Esophagus squamous epithelium (tissue), 5 donors: ENCODE measurements at places on chromosomes 4 and X. TPM values are rescaled to one million over a fixed set of nuclear protein-coding genes. Genes with fewer than 3 reads are reported as not detected.

The HSD17B10 gene
- total RNA-seq: 81.6 TPM

DNA sequence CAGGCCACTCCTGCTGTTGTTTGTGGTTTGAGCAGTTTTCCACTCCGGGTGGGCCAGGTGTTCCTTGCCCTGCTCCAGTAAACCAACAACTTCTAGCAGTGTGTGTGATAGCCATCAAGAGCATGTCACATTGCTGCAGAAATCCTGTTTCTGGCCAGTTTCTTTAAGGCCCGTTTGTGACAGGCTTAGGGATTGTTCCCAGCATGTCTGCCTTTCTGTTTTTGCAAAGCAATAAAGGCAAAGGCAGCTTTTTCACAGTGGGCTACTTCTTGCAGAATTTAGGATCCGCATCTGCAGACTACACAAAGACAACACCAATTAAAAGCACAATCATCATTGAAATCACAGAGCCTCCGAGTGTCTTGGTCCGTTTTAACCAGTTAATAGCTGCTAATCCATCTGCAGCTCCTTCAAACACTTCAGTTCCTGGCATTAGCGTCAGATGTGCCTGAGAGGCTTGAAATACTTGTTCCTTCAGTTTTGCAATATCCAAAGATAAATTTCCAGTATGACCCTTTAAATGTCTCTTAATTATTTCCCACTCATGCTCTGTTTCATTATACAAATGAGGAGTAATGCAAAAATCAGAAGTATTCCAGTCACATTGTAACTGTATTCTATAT lies 65.1 kb downstream of the ADAM29 start:
- no peaks in the 10 kb centered on the region for H3K36me3 ChIP-seq
- H3K4me3 ChIP-seq: no peak overlapping the region
- no peak for DNase-seq
- no peaks in the 10 kb centered on the region for H3K27me3 ChIP-seq

DNA sequence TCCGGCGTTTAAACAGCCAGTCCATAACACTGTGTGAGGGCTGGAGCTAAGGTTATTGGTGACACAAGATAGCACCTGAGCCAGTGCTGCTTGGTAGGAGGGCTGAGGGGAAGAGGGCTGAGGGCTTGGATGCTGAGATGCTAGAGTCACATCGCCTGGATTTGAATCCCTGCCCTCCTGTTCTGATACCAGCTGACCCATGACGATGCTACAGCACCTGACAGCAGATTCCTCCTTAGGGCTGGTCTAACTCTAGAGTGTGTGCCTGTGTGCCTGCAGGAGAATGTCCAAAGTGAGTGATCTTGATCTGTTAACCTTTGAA lies 102.5 kb downstream of the PTTG2 start:
- DNase-seq: no peak
- no peaks in the 10 kb centered on the region for H3K27me3 ChIP-seq
- H3K27ac ChIP-seq: peak overlapping the region; percentile 65
- H3K4me1 ChIP-seq: peaks cover 10% of the 10 kb centered on the region
- peaks cover 26% of the 10 kb centered on the region for H3K36me3 ChIP-seq

DNA sequence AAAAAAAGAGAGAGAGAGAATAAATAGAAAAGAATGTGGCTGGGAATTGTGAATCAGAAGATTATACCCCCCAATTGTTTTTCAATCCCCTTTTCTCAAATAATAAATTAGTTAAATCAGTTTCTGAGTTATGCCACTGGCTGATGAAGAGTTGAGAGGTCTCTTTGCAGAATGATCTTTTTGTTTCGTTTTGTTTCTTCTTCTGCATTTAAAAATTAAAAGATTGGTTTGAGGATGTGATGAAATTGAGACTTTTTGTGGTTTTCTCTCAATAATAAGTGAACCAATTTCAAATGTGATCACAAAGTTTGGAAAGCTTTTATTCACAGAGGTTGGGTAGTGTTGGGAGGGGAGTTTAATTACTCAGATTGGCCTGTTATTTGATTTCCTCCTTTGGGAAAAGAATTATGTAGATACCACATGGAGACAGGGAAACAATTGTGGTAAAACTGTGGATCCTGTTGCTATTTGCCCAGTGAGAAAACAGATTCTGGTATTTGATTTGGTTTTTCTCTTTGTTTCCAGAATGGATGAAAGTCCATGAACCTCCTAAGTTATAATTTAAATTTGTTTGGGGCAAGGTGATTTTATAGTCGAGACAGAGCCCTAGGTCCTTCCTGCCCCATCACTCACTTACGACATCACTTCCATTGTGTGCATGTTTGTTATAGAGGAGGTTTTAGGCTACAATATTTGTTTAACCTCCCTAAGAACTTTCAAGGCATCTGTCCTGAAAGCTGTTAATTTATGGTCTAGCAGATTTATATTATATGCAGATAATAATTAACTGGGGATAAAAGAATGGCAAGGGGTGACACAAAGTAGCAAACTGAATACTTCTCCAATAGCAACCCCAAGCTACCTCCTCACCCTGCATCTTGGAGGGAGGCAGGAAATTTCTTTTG lies 92.0 kb upstream of the BMPR1B start:
- H3K4me3 ChIP-seq: no peak overlapping the region
- peaks cover 74% of the 10 kb centered on the region for H3K36me3 ChIP-seq
- H3K27ac ChIP-seq: no peak overlapping the region

- no peaks in the 10 kb centered on the region for H3K27me3 ChIP-seq
- H3K4me1 ChIP-seq: no peaks in the 10 kb centered on the region
- H3K4me3 ChIP-seq: no peak overlapping the region
- H3K36me3 ChIP-seq: no peaks in the 10 kb centered on the region
These were observed 58.6 kb upstream of the DCTD start for GRCh38 chr4:182975806-182976205.

- no peaks in the 10 kb centered on the region for H3K36me3 ChIP-seq
- H3K4me3 ChIP-seq: peak overlapping the region; percentile 65
- H3K4me1 ChIP-seq: peaks cover 23% of the 10 kb centered on the region
- DNase-seq: no peak
These were observed 36.1 kb downstream of the NBDY start for GRCh38 chrX:56764975-56765791.

GRCh38 chr4:173517781-173518424 lies 12.1 kb downstream of the HAND2 start:
- DNase-seq: no peak
- no peaks in the 10 kb centered on the region for H3K36me3 ChIP-seq
- no peak overlapping the region for H3K27ac ChIP-seq
- H3K4me1 ChIP-seq: peaks cover 50% of the 10 kb centered on the region

DNA sequence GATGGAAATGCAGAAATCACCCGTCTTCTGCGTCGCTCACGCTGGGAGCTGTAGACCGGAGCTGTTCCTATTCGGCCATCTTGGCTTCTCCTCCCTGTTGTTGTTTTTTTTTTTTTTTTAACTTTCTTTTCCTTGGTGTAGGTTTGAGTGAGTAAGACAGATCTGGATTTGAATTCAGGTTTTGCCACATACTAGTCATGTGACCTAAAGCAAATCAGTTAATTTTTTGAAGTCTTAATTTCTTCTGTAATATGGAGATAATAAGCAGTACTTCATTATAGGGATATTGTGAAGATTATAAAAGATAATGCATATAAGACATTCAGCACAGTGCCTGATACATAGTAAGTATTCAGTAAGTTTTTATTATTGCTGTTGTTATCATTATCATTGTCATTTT lies 41.5 kb upstream of the BRS3 start:
- DNase-seq: no peak
- H3K36me3 ChIP-seq: no peaks in the 10 kb centered on the region
- H3K4me1 ChIP-seq: no peaks in the 10 kb centered on the region
- no peak overlapping the region for H3K27ac ChIP-seq

- H3K36me3 ChIP-seq: no peaks in the 10 kb centered on the region
- H3K27me3 ChIP-seq: no peaks in the 10 kb centered on the region
- H3K4me1 ChIP-seq: no peaks in the 10 kb centered on the region
- no peak for DNase-seq
- no peak overlapping the region for H3K4me3 ChIP-seq
These were observed 805.3 kb upstream of the EPHA5 start for GRCh38 chr4:66475596-66475995.

DNA sequence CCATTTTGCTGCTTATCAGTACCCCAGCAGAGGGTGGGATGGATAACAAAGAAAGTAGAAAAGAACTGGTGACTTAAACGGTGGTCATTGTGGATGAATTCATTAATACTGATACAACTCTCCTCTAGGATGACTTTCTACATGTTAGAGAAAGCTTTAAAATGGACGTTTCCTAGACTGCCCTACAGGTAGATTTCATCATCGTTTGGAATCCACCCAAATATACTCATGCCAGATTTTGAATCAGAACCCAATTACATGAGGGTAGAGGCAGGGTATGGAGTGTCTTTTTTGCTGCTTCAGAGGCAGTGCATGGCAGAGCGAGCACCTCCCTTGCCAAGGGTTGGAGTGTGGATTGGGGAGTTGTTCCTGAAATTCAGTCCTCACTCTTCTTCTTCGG lies 13.3 kb upstream of the ANTXR2 start:
- no peaks in the 10 kb centered on the region for H3K27me3 ChIP-seq
- H3K4me1 ChIP-seq: no peaks in the 10 kb centered on the region
- H3K27ac ChIP-seq: no peak overlapping the region
- H3K4me3 ChIP-seq: no peak overlapping the region
- no peaks in the 10 kb centered on the region for H3K36me3 ChIP-seq
- no peak for DNase-seq

DNA sequence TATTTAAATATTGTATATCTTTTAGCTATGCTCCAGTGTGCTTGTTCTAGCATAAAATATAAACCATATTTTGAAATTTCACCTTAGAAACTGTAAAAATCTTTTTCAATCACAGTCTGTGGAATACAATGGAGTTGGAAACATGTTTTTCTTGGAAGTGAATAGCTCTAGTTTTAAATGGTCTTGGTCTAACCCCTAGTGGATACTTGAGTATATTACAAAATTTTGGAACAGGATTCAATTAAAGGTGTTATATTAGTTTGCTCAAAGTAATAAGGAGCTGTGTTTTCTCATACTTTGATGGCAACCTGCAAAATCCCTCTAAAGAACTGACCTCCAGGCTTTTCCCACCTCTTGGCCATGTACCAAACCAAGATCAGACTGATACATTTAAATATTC lies 48.2 kb downstream of the STK26 start:
- no peak overlapping the region for H3K27ac ChIP-seq
- H3K4me1 ChIP-seq: no peaks in the 10 kb centered on the region
- no peaks in the 10 kb centered on the region for H3K27me3 ChIP-seq
- DNase-seq: no peak
- no peak overlapping the region for H3K4me3 ChIP-seq

DNA sequence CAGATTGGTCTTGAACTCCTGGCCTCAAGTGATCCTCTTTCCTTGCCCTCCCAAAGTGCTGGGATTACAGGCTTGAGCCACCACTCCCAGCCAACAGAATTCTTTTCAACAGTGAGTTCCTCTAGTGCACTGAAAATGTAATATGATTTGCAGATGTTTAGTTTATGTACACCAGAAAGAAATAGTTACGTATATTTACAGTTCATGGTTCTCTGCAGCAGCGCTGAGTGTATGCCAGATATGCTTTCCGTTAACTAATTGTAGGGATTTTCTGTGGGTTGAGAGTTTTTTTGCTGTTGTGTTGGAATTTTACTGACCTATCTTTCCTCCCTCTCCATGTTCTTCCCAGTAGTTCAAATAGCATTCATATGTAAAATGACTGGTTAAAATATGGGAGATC lies 44.0 kb downstream of the GAB1 start:
- H3K27ac ChIP-seq: peak overlapping the region; percentile 75
- no peaks in the 10 kb centered on the region for H3K36me3 ChIP-seq
- no peak overlapping the region for H3K4me3 ChIP-seq
- no peak for DNase-seq
- H3K4me1 ChIP-seq: peaks cover 90% of the 10 kb centered on the region
- no peaks in the 10 kb centered on the region for H3K27me3 ChIP-seq

DNA sequence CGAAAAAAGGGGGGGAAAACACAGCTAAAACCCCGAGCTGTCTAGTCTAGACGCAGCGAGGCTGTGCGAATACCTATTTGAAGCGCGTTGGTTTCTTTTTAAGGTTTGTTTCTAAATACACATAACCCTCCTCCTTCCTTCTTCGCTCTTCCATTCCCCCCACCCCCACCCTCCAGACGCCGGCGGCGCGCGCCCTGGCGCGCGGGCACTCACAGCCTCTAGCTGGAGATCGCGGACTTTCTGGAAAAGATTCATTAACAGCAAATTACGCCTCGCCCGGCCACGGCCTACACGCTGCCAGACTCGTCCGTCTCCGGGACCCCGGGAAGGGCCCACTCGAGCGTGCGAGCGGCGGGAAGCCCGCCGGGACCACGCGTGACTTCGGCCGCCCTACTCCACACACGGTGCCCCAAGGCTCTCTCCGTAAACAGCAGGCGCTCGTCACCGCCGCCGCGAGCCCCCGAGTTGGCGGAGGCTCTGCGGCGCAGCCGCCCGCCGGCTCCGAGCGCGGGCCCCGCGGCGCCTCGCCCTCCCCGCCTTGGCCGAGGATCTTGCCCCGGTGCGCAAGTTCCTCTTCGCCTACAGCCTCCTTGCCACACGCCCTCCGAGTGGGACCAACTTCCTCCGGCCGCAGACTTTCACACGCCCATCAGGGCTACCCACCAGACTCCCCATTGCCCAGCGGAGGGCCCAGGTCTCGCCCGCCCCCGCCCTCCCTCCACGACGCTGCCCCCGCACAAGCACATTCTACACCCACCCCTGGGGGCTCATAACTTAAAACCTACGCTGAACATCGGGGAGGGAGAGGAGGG lies 2.0 kb downstream of the BCOR start:
- H3K36me3 ChIP-seq: no peaks in the 10 kb centered on the region
- peaks cover 20% of the 10 kb centered on the region for H3K4me1 ChIP-seq
- peaks cover 21% of the 10 kb centered on the region for H3K27me3 ChIP-seq
- H3K4me3 ChIP-seq: peak overlapping the region; percentile 75

GRCh38 chrX:118751950-118752783 lies 24.8 kb downstream of the IL13RA1 start:
- H3K27ac ChIP-seq: no peak overlapping the region
- no peak overlapping the region for H3K4me3 ChIP-seq
- no peaks in the 10 kb centered on the region for H3K4me1 ChIP-seq
- peaks cover 45% of the 10 kb centered on the region for H3K36me3 ChIP-seq

DNA sequence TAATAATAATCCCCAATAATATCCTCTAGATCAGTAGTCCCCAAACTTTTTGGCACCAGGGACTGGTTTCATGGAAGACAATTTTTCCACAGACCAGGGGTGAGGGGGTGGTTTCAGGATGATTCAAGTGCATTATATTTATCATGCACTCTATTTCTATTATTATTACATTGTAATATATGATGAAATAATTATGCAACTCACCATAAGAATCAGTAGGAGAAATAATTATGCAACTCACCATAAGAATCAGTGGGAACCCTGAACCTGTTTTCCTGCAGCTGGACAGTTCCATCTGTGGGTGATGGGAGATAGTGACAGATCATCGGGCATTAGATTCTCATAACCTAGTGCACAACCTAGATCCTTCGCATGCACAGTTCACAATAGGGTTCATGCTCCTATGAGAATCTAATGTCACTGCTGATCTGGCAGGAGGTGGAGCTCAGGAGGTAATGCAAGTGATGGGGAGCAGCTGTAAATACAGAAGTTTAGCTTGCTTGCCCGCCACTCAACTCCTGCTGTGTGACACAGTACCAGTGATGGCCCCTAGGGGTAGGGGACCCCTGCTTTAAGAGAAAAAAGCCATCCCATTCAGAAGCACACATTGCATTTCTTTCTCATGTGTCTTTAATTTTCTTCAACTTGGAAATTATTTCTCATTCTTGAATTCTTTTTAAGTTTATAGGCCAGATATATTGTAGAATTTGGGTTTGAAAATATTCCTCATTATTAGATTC lies 16.0 kb upstream of the SH3RF1 start:
- H3K27me3 ChIP-seq: no peaks in the 10 kb centered on the region
- H3K36me3 ChIP-seq: no peaks in the 10 kb centered on the region
- peaks cover 24% of the 10 kb centered on the region for H3K4me1 ChIP-seq
- no peak overlapping the region for H3K27ac ChIP-seq
- no peak for DNase-seq
